Stimulated activated CD4-positive, alpha-beta T cell treated with anti-CD3 and anti-CD28 coated beads, Interleukin-1b, Interleukin-23, amount 100 ng/mL, for 1 hour (primary cell): ENCODE measurements at places on chromosomes 12 and 14.

- no peak for DNase-seq
Measured at GRCh38 chr14:74634964-74635363, 22.9 kb upstream of the LTBP2 start.

- DNase-seq, result no peak
Measured at GRCh38 chr14:32697114-32697513, 241.6 kb upstream of the NPAS3 start.

- DNase-seq, result no peak
Measured at GRCh38 chr12:121753844-121754264, 39.6 kb downstream of the RHOF start.

DNA sequence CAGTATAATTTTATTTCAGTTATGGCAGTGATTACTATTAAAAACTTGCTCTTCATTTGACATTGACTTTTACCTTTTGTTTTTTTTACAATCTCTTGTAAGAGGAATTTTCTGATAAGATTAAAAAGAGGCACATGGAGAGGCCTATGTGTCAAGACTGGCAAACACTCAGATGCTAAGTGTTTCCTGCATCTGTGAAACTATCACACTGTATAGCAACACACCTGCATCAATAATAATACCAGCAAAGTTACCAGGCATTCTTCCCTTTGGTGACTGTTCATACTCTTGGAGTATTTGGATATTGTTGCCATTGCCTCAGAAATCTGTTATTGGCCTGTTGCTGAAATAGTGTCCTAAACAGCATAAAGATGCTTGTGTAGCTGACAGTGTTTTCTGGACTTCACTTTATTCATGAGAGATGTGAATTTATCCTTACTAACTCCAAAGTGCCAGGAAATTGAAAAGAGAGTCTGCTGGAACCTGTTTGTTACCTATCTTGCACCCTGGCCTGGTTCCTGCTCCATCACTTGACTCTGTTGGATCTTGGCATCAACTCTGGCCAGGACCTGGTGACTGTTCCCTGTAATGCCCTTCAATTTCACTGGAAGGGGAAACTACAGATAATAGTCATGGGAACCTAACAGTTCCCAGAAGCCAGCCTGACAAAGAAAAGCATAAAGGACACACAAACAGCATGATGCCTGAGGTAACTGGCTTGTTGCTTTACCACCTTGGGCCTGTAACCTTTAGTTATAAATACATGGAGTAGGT lies 19.8 kb downstream of the SLC16A7 start:
- DNase-seq, result no peak

DNA sequence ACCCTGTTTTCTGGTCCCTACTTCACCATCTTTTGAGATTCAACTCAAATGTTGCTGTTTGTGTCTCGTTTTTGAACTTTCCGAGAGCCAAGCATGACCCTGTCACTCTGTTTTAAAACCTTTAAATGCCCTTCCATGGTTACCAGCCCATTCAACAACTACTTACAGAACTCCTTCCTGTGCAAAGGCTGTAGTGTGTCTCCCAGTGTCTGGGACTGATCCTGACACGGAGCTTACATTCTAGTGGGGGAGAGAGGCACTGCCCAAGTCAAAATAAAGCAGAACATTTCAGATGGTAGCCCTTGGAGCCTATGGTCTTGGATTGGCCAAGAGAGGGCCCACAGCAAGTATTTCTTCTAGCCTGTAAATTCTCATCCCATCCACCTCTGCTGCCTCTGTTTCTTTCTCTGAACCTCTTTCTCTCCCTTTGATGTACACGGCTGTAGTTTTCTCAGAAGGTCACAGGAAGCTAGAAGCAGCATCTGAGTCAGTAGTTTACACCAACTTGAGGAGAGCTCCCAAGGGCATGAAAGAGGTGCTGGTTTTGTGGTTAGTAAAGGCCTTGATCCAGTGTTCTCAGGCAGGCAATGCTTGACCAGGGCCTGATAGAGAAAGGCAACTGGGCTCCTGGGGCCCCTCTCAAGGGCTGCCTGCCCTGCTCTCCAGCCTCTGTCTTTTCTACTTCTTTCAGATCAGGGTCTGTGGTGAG lies 42.3 kb upstream of the SLC24A4 start:
- no peak for DNase-seq

GRCh38 chr14:105382343-105383082 lies 15.8 kb upstream of the TEX22 start:
- DNase-seq, result no peak

DNA sequence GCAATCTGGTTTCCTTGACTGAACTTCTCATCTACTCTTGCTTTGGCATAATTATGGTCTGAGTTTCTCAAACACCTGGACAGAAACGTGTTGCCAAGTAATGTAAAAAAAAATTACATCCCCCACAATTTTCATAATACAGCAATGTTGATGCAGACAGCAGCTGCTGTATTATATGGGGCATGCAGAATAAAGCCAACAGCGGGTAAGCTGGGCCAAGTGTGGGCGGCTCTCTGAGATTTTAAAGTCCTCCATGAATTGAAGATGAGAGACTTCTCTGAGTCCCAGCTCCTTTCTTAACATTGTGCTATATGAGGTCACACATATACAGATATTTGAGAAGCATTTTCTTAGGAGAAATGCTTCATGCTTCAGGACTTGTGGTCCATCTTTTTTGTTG lies 881.2 kb downstream of the GALC start:
- no peak for DNase-seq

DNA sequence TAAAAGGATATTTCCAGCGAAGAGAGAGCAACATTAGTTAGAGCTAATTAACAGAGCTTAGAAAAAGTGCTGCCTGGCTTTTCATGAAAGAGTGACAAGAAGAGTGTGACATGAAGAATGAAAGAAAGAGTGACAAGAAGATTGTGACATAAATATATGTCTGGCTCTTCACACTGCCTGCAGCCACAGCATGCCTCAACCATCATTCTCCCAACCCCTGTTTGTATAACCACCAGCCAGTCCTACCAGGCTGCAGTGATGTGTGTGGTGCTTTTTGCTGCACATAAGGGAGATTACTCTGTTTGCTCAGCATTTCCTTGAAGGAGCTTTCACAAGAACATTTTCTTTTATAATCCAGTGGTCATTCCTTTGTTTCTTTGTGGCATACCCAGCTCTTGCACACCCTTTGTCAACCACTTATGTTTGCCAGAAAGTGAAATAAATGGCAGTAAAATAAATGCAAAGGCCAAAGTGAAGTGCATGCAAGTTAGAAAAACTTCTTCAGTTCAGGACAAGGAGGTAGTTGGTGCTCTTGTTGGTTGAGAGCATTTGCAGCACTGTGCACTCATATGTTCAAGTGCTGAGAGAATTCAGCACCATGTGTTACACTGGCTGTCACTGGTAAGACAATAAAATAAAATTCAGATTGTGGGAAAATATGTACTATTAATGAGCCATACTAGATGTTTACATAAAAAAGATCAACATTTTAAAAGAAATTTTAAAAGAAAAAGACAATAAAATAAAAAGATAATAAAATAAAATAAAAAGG lies 50.6 kb downstream of the KIF21A start:
- no peak for DNase-seq

- no peak for DNase-seq
Measured at GRCh38 chr14:28059254-28059653, 707.3 kb upstream of the FOXG1 start.

DNA sequence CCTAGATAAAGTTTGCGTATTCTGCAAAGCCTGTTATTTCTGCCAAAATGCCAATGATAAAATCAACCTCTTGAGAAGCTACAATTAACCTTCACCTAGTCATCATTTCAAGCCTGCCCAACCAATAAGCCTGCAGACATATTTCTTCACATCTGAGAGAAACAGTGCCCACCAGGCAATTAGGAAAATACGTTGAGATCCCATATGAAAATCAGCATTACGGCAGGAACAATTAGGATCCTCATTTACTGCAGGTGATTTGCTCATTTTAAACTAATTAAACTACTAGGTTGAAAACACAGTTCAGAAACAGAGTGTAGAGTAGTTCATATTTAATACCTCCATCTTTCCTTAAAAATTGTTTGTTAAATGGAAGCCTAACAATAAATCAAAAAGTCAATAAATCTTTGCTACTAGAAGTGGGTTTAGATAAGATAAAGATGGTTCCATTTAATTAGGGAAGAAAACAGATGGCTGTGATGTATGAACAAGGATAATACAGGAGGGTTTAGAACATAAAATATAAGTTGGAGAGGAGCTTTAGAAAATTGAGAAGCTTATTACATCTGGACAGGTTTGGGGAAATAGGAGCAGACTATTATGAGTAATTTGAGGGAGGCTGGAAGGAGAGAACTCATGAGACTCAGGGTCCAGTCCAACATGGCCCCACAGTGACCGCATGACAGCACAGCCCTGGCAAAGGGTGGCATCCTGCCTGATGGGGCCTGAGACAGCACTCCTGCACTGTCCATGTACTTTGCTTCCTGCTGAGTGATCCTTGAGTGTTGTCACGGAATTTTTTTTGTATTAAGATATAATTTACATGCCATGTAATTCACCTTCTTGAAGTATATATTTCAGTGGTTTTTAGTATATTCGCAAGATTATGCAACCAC lies 26.9 kb upstream of the PYGL start:
- DNase-seq, result no peak

- DNase-seq, result no peak
Measured at GRCh38 chr12:91349476-91349875, 166.9 kb upstream of the DCN start.

DNA sequence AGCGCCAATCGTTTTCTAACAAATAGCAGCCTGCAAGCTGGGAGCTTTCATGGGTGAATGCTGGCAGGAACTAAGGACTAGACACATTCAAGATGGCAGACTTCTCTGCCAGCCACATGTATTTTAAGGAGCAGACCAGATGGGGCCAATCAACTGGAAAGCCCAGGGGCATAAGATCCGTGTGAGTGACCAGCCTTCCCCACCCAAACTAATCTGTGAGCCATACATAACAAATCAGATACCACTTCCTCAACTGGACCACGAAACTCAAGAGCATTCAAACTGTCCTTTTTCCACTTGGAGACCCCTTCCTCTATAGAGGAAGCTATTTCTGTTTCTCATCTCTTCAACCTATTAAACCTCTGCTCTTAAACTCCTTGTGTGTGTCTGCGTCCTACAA lies 9.7 kb downstream of the TCL1B start:
- DNase-seq, result no peak

DNA sequence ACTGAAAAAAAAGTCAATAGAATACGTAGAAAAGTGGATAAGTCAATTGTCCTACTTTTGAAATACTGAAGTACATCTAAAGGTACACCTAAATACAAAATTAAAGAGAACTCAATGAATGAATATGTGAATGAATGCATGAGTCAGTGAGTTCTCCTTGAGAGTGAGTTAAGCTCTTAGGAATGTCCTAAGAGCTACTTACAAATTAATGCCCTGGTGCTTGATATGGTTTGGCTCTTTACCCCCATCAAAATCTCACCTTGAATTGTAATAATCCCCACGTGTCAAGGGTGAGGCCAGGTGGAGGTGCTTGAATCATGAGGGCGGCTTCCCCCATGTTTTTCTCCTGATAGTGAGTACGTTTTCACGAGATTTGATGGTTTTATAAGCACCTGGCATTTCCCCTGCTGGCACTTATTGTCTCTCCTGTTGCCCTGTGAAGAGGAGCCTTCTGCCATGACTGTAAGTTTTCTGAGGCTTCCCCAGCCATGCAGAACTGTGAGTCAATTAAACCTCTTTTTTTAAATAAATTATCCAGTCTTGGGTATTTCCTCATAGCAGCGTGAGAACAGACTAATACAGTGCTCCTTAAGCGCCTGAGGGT lies 192.2 kb upstream of the ARHGAP5 start:
- DNase-seq, result no peak

- DNase-seq, result no peak
Measured at GRCh38 chr14:36324897-36325296, 4.5 kb upstream of the MBIP start.

DNA sequence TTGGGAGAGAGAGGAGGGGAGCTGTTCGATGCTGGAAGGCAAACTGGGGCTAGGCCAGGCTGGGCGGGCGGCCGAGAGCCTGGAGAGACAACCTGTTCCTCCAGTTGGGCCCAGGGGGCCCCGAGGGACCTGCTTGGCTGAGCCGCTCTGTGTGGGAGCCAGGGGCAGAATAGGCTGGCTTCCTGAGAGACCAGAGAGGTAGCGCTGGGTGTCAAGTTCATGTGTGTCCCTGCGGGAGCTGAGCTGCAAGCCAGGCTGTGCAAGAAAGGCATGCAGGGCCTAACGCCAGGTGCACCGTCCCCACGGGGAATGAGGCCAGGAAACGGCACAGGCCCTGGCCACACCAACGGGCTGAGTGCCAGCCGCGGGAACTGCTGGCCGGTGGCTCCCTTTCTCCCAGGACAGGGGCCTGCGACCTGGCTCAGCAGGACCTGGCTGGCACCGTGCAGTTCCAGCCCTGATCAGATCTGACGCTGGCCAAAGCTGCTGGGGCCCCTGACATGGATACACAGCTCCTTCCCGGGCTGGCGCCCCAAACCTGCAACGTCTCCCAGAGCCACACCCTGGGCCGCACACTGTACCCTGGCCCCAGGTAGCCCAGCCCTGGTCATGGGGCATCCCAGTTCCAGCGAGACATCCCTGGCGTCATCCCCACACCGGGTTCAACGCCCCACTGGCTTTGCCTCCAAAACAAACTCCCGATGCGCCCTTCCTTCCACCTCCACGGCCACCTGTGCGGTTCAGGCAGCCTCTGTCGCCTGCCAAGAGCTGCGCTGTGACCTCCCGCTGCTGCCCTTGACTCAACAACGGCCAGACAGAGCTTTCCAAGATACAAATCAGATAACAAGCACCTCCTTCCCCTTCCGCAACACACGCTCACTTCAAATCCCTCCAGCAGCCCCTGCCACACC lies 65.0 kb downstream of the RFLNA start:
- no peak for DNase-seq

DNA sequence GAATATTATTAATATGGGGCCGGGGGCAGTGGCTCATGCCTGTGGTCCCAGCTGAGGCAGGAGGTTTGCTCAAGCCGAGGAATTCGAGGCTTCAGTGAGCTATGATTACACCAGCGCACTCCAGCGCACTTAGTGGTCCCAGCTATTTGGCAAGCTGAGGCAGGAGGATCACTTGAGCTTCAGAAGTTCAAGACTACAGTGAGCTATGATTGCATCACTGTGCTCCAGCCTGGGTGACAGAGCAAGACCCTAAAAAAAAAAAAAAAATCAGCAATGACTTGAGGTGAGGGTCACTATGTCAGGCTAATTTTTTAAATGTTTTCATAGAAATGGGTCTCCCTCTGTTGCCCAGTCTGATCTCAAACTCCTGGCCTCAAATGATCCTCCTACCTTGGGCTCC lies 243.4 kb downstream of the RBM19 start:
- DNase-seq, result no peak

GRCh38 chr12:45183246-45183645 lies 32.6 kb upstream of the ANO6 start:
- no peak for DNase-seq

- DNase-seq, result no peak
Measured at GRCh38 chr14:31819281-31819680, 257.8 kb upstream of the ARHGAP5 start.

- DNase-seq, result no peak
Measured at GRCh38 chr12:117587631-117588287, 226.3 kb upstream of the NOS1 start.

GRCh38 chr14:24171422-24172260 lies at the start of gene REC8:
Gene REC8 (plus strand): TSS chr14:24172080. CDS start chr14:24172553, 473 bp downstream.
- peak; percentile 38 for DNase-seq
